Activated T-cell treated with anti-CD3 and anti-CD28 coated beads, Interleukin-2, amount 50 U/mL, for 4 hours (primary cell): ENCODE measurements at places on chromosomes 6 and 20. TPM values are rescaled to one million over a fixed set of nuclear protein-coding genes. Genes with fewer than 3 reads are reported as not detected.

The GINS1 gene
- total RNA-seq = 18.3 TPM

The UST gene
- total RNA-seq = 1.3 TPM

The PRSS16 gene
- 0.63 TPM for total RNA-seq

The GGTLC1 gene
- total RNA-seq = not detected

The KATNA1 gene
- total RNA-seq = 18.4 TPM

The IBTK gene
- total RNA-seq = 24.7 TPM

The RBPJL gene
- total RNA-seq = 0.19 TPM

The ULBP2 gene
- total RNA-seq = 0.87 TPM

The AGER gene
- 13.0 TPM for total RNA-seq

The CRISP2 gene
- not detected for total RNA-seq

The TBC1D22B gene
- 13.0 TPM for total RNA-seq

The PGC gene
- 0.14 TPM for total RNA-seq

The L3MBTL1 gene
- 4.0 TPM for total RNA-seq

The OR2H1 gene
- total RNA-seq = not detected

The PTGIS gene
- 2.1 TPM for total RNA-seq

The SLC22A23 gene
- 0.50 TPM for total RNA-seq

The DNAH8 gene
- 0.11 TPM for total RNA-seq

The CCN6 gene
- total RNA-seq = 0.90 TPM

The ETV7 gene
- total RNA-seq = 1.7 TPM

The SLC17A2 gene
- total RNA-seq = 0.33 TPM

The TFAP2D gene
- not detected for total RNA-seq

The NKAIN4 gene
- total RNA-seq = not detected

The CRISP1 gene
- total RNA-seq = not detected

The BMP6 gene
- total RNA-seq = not detected

The NRN1 gene
- total RNA-seq = 0.22 TPM

The C20orf144 gene
- 0.20 TPM for total RNA-seq

The PROCR gene
- 1.2 TPM for total RNA-seq

The SPATA25 gene
- total RNA-seq = 0.73 TPM

The RIPPLY2 gene
- not detected for total RNA-seq

The RBBP8NL gene
- total RNA-seq = not detected

The RAMACL gene
- total RNA-seq = 4.6 TPM

The SIRPB2 gene
- total RNA-seq = not detected

The SLC17A1 gene
- not detected for total RNA-seq

The PDYN gene
- total RNA-seq = not detected

The UCKL1 gene
- total RNA-seq = 48.8 TPM

The BPIFB4 gene
- total RNA-seq = not detected

The RUNX2 gene
- total RNA-seq = 26.5 TPM

The LPA gene
- not detected for total RNA-seq

The NNAT gene
- not detected for total RNA-seq

The TRIM31 gene
- total RNA-seq = not detected

The OOEP gene
- 0.38 TPM for total RNA-seq

The MATN4 gene
- total RNA-seq = 0.13 TPM

The CST2 gene
- total RNA-seq = not detected

The LPIN3 gene
- 0.32 TPM for total RNA-seq

The C6orf118 gene
- total RNA-seq = not detected

The PTCHD4 gene
- total RNA-seq = not detected

The FHL5 gene
- total RNA-seq = not detected

The GSTA1 gene
- total RNA-seq = not detected

The TRIM38 gene
- 11.3 TPM for total RNA-seq

The F13A1 gene
- 0.15 TPM for total RNA-seq

The NFATC2 gene
- 48.9 TPM for total RNA-seq

The TGM3 gene
- not detected for total RNA-seq

The ESR1 gene
- total RNA-seq = 0.13 TPM
